ENCODE measurements at places on chromosomes 13 and 19.

- DNase-seq = no peak
These were observed 33.2 kb upstream of the MEDAG start for GRCh38 chr13:30872685-30873461.

DNA sequence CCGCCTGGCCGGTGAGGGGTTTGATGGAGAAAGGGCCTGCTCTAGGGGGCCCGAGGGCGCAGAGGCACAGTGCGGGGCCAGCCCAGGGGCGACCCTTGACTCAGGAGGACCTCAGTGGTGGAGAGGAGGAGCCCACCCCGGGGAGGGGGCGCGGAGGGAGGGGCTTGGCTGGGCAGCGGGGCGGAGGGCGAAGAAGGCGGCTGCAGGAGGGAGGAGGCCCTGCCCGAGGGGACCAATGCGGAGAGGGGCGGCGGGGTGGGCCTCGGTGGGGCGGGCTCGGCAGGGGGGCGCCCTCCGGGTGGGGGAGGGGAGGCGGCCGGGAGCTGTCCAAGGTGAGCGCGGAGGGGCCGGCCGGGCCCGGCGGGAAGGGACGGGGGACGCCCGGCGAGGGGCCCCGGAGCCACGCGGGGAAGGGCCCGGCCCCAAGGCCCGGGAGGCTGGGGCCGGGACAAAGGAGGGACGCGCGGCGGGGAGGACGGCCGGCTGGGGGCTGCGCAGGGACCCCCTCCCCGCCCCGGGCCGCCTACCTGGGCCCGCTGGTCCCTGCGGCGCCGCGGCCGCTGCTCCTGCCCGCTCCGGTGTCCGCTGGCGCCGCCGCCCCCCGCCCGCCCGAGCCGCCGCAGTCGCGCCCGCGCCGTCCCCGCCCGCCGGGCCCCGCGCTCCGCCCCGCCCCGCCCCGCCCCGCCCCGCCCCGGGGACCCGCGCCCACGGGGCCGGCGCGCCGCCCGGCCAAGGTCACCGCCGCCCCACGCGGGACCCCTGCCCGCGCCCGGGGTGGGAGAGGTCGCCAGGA is at the start of gene DIRAS1:
TSS of gene DIRAS1 (minus strand) at position 596 of the 793 bp plus-strand sequence. CDS start 3,566 bp downstream, outside the sequence.
- DNase-seq = peak; percentile 49

DNA sequence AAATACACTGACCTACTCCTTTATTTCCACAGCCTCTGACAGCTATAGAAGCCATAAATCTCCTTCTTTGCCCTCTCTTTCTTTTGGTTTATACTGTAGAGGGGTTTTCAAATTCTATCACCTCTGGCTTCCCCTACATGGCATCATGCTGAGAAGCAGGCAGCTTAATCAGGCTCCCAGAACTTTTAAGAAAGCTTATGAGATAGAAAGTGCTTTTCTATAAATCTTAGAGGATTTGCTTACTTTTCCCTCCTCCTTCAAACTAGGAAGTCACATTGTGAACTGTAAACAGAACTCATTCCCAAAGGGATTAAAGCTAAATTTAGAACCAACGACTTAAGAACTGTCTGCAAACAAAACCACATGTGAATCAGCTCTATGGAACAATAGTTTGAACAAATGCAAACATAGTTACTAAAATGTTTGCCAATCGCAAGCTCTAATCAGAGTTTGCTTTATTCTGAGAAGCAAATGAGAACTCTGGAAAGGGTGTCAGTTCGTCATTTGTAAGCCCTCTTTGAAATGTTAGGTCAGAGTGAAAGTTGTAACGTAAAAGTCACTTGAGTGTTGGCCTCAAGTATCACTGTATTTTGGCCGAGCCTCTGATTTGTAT is 344.1 kb downstream of the RFC3 start:
- DNase-seq = no peak

GRCh38 chr13:36795463-36795862 is 23.6 kb upstream of the RFXAP start:
- DNase-seq = no peak

DNA sequence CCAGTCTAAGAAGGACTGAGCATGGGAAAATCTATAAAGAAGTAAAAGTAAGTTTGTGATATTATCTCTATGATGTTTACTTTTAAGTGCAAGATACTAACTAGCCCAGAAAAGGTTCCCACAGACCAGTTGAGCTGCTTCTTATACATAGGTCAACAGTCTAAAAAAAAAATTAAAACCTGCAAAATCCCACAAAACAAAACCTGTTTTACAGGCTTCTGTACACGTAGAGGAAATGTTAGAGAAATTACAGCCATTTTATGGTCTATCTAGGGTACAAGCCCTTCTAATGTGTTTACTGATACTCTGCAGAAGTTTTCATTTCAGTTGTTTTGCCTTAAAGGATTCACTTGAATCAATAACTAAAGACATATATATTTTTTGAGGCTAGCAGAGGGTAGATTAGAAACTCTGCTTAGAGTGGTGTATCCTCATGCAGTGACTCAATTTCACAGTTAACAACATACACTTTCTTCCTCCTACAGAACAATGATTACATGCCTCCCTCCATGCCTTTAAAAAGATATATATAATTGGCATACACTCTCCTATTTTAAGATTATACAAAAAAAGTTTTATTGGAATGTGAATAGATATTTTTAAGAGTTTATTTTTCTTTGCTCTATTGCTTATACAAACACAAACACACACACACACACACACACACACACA is 43.9 kb downstream of the CAB39L start:
- no peak for DNase-seq

DNA sequence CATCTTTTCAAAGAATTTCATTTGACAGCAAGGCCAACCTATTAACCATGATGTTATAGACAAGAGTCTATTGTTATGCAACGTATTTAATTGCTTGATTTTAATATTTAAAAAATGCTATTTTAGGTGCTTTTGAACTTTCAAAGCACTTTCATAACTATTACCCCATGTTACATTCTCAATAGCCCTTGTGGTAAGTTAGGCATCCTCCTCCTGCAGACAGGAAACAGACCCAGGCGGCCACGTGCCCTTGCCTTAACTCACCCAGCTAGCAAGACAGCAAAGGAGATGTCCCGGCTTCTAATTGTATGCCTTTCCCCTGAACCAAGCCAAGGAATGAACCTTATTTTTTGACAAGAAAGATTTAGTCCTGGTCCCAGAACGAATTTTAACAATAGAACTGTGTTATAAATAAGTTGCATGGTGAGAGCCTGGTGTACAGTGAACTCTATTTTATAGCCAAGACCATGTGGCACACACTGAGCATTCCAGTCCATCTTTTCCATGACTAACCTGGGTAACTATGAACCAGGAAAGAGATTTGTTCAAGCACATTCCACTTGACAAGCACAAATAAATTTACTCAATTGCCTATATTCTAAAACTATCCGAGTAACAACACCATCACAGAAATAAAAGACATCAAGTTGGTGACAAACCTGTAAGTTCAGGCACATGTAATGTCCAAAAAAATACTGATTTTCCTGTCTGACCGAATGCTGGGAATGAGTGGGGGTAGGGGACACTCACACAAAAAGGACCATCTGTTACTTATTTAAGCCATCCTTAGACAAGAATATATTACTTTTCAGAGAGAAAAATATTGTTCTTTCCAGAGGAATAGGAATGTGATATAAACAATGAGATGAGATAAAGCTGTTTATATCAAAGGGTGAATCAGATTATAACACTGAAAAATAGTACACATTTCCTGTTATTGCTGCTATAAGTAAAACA is 163.0 kb downstream of the EFNB2 start:
- no peak for DNase-seq
